Testis (tissue), 5 donors: ENCODE measurements at places on chromosomes 7 and 10. TPM values are rescaled to one million over a fixed set of nuclear protein-coding genes. Genes with fewer than 3 reads are reported as not detected.

DNA sequence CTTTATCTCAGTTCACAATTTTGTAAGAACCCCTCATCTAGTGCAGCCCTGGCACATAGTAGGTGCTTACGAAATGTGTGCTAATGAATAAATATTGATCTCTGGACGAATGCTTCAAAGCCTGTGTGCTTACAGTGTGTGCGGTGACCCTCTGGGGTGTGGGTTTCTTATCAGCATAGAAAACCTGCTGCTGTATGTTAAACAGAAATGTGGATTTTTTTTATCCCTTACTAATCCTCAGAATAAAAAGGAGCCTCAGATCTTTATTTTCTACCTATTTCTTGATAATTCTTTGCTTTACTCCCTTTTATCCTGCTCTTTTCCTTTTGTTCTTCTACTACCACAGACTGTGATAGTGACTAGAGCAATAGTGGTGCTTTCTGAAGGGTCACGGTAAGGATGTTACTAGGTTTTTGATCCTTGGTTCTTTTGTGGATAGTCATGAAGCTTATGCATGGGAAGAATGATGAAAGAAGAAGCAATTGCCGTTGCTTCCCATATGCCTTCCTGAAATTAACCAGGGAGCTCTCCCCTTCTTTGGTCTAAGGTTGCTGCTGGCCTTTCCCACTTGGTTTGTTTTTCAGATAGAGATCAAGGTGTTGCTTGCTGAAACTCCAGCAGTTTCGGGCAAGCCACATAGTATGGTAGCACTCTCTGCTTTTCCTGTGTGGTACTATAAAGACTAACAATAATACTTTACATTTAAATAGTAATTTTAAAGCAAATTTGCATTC, 44.7 kb downstream of the SPAG6 start:
- no peak for DNase-seq

DNA sequence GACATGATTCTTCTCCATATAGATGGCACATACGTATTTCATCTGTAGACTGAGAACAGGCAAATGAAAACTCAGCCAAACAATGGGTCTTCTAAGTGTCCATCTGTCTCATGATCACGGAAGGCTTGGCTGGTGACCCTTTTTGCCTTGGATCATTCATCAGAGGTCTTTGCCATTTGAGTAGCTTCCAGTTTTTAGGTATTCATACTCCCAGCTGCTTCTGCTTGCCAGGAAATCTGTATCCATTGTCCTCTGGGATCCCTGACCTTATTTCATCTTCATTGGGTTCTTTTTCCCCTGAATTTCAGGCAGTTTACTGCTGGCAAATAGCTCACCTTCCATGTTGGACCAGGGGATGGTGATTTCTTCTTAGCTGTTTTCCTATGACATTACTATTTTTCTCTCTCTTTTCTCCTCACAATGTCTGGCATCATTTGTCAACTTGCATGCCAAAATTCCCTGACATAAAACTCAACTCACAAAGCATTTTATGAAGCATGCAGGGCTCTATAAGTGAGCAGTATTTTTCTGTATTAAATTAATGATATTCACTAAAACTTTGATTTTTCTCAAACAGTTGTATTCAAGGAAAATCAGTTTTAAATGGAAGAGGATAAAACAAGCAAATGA, 241.2 kb downstream of the DNAJB9 start:
- no peak for DNase-seq

DNA sequence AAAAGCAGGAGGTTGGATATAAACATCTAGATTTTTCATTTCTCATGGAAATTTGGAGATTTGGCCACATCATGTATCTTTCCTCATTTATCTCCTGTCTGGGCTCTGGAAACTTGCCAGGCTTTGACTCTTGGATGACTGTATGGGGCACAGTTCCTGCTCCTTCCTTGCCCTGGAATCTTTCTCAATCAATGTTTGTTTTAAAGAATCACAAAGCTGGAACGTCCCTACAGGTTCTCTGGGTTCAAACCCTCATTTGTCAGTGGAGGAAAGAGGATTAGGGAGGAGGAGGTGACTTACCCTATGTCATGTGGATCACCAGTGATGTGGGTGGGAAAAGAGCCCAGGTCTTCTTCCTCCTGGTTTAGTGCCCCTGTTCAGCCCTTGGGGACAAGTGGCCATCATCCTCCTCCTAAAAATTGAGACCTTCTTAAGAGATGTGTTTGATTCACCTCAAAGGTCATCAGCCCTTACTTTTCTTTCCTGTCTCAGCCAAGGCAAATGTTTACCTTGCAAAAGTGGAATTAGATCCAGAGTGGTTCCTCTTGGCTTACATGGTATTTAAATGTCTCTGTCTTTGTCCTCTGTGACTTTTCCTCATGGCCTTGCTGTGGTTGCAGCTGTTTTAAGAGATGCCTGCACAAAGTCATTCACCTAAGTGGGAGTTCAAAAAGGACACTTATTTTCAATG, 38.8 kb upstream of the PDZD8 start:
- DNase-seq = no peak

DNA sequence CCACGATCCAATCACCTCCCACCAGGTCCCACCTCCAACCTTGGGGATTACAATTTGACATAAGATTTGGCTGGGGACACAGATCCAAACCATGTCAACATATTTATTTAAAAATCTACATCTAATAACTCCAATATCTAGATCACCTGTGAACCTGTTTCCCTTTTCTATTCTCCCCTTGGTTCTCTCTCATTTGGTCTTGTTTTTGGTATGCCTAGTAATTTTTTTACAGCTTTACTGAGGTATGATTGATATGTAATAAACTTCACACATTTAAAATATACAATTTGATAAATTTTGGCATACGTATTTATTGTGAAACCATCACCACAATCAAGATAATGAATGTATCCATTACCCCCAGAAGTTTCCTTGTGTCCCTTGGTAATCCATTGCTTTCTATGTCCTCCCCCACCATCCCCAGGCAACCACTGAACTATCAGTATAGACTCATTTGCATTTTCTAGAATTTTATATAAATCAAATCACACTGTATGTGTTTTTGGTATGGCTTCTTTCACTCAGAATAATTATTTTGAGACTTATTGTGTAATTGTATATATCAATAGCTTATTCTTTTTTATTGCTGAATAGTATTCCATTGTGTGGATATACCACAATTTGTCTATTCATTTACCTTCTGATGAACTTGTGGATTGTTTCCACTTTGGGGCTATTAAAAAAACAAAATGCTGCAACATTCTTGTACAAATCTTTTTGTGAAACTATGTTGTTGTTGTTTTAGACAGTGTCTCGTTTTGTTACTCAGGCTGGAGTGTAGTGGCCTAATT, 45.2 kb upstream of the NUB1 start:
- DNase-seq = no peak

DNA sequence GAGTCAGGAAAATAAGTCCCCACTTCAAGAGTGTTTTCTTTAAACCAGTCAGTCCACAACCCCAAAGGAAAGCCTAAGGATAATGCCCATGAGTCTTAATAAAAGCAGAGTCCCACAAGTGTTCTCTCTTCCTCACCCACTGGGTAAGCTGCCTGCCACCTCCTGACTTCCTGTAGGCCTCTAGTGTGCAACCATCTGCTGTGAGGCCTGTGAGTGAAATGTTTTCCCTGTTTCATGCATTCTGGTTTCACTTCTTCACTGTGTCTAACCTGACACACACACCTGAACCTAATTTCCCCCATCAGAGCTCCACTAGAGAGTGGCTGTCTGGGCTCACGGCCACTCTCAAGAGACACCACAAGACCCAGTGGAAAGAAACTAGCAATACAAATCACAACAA, 38.9 kb upstream of the GDF10 start:
- DNase-seq = no peak

- DNase-seq = no peak
These were observed 524 bp upstream of the FUOM start for GRCh38 chr10:133358162-133358924.

DNA sequence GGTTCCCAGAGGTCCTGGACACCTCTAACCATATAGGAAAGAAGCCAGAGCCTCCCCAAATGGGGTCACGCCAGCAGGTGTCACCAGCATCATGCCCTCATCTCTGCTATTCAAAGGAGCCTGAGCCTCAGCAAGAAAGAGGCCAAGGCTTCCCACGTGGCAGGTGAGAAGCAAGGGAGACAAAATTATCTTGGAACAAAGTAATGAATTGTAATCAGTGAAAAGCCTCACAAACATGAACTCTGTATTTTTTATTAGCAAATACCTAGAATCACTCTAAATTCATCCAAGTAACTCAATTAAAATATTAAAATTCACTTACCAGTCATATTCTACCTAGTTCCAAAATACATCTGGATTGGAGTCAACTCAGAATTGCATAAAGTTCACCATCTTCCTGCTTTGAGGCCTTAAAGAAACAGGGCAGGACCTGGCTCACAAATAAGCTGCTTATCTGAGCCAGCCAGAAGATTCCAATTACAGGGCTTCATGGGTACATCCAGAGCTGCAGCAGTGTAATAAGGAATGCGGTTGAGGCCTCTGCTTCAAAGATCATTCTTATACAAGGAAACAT, 68.7 kb downstream of the SGMS1 start:
- DNase-seq = peak; percentile 38

DNA sequence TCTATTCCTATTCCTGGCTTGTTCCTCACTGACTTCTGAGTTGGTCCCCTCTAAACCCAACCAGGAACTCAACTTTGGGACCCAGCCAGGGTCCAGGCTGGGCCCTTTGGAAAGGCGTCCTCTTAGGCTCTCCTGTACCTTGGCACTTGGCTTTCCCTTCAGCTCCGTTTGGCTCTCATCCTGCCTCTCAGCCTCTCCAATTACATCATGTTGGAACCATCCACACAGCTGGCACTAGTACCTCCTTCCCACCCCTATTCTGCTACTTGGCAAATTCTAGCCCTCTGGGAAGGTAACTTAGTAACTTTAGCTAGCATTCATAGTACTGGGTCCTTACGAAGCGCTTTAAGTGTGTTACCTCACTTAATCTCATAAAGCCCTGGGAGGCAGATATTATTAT, 205.3 kb upstream of the HABP2 start:
- no peak for DNase-seq

GRCh38 chr7:81690688-81691087, 79.2 kb downstream of the HGF start:
- DNase-seq = no peak

GRCh38 chr7:121874298-121874697, 1.3 kb downstream of the PTPRZ1 start:
- DNase-seq = no peak

DNA sequence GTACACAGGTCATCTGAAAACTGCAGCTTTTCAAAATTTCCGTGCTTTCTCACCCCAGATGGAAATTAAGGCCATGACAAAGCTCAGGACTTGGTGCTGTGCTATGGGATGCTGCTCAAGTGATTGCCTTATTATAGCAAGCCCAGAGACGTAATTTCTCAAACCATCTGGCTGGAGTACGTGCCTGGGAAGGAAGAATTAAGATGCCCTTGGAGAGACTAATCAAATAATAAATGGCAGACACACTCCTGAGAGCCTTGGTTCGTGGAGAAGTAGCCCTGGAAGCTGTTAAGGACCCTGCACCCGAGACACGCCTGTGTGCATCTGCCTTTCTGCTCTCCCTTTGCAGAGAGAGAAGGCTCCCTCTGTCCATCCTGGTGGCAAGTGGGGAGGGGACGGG, 38.3 kb upstream of the PRLHR start:
- no peak for DNase-seq

GRCh38 chr10:31977440-31978155, 49.0 kb upstream of the ARHGAP12 start:
- no peak for DNase-seq

DNA sequence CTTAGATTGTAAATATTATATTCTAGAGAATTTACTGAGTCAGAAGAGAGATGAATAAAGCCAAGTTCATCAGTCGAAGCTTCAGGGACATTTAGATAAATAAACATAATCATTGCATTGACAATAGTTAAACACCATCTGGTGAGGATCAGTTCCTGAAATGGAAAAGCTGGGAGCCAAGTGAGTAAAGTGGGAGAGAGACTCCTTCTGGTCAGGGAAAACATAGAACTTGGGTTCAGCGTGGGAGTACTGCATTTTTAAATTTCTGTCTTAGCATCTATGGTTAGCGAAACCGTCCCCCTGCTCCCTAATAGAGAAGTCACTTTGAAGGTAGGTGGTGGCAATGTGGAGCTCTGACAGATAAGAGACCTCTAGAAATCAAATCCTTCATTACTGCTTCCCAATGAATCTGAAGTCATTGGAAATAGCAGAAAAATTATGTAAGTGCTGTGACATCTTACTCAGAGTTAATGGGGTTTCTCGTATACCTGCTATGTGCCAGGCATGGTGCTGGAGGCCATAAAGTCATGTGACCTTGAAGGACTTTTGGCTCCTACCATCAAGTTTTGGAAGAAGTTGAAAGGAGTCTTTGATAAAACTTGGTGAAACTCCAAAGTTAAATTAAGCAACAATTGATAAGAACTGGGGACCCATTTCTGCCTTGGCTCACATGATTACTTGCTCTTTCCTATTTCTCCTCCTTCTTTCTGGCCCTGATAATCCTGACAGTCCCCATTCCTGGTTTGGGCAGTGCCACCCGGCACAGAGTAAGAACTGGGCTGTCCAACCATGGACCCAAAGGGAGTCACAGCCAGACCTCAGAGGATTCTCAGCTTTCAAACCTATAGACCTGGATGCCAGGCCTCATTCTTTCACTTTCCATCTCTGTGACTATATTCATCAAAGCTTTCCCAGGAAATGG, 211.2 kb downstream of the C7orf25 start:
- peak; percentile 20 for DNase-seq

DNA sequence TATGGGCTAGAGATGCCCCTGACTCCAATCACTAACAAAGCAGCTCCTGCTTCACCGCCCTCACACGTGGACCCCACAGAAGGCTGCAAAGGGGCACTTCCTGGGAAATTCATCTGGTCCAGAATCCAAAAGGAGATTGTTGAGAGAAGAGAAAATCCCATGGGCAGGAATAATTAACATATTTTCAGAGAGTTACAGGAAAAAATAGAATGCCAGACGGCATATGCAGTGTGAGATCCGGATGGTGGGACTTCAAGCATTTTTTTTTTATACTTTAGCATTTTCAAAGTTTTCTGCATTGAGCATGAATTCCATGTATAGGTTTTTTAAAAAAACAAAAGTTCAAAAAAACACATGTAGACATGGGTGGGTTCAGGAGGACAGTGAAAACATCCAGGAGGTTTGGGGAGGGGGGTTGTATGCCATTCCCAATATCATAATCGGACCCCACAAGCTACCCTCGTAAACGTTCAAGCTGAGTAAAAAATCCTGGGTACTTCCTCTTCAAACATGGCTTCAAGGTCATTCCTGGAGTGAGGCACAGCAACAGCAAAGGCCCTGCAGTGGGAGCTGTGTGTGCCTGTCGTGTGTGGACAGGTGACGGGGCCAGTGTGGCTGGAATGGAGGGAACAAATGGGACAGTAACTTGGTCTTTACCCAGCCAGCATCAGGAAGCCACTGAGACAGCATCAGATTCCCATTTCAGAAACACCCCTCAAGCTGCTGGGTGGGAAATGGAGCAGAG, 128.1 kb downstream of the SLIT1 start:
- DNase-seq = no peak

- DNase-seq = no peak
These were observed 326.3 kb downstream of the CCSER2 start for GRCh38 chr10:84654671-84655070.

The ZP3 gene
- total RNA-seq = 3.5 TPM

The BAZ1B gene
- total RNA-seq = 72.8 TPM

The DNAJC2 gene
- total RNA-seq = 39.7 TPM

The ANKRD26 gene
- total RNA-seq = 13.8 TPM

The PRKG1 gene
- 12.5 TPM for total RNA-seq

The BMPR1A gene
- total RNA-seq = 42.6 TPM

The PPP1R3C gene
- total RNA-seq = 5.8 TPM

The PRPS1L1 gene
- 18.6 TPM for total RNA-seq

The TRIM50 gene
- total RNA-seq = 13.5 TPM
